Occipital lobe (tissue), 3 donors: ENCODE measurements at places on chromosomes 12 and 14. TPM values are rescaled to one million over a fixed set of nuclear protein-coding genes. Genes with fewer than 3 reads are reported as not detected.

DNA sequence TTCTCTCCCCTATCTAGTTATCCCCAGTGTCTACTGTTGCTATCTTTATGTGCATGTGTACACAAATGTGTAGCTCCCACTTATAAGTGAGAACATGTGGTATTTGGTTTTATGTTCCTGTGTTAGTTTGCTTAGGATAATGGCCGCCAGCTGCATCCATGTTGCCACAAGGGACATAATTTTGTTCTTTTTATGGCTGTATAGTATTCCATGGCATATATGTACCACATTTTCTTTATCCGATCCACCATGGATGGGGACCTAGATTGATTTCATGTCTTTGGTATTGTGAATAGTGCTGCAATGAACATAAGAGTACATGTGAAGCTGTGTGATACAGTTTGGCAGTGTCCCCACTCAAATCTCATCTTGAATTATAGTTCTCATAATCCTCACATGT, 218.1 kb downstream of the KSR2 start:
- DNase-seq, result no peak

ESR2 gene
- total RNA-seq, result 1.4 TPM

CCDC175 gene
- 3.3 TPM for total RNA-seq

SERPINA10 gene
- total RNA-seq, result not detected

GRCh38 chr14:30309405-30309804, 249.6 kb upstream of the G2E3 start:
- no peak for DNase-seq

PRKAB1 gene
- 16.8 TPM for total RNA-seq

- DNase-seq, result no peak
These were observed 228.7 kb upstream of the LRFN5 start for GRCh38 chr14:41377932-41378331.

CEBPE gene
- total RNA-seq, result 0.31 TPM

KRT73 gene
- total RNA-seq, result not detected

LMNTD1 gene
- total RNA-seq, result 1.1 TPM

TDRD9 gene
- 1.2 TPM for total RNA-seq

TBC1D30 gene
- total RNA-seq, result 72.2 TPM

DNA sequence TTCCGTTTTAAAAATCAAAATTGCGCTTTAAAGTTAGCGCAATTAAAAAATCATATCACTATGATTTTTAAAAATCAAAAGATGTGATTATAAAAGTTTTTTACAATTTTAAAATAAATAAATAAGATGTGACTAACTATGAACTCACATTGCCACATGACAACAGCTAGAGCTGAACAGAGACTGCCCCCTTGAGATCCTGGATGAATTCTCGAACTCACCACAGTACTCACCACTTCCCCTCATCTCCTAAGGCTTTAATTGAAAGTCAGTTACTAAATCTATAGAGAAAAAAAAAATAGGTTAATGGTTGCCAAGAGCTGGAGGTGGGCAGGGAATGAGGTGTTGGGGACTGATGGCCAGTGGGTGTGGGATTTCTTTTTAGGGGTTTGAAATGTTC, 384.2 kb downstream of the ZFP36L1 start:
- no peak for DNase-seq

DNA sequence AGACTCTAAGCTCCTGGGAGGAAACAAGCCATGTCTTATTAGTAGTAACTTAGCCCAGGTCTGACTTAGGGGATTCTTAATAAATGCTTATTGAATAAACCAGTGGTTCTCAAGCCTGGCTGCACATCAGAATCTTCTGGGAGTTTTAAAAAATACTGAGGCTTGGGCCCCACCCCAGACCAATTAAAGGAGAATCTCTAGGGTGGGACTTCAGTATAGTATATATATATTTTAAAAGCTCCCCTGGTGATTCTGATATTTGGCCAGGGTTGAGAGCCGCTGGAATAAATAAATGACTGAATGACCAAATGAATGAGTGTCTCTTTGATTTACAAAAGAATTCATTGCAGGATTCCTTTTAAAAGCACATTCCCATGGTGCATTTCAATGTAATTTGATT, 151.5 kb upstream of the GSC start:
- DNase-seq, result no peak

GRCh38 chr14:69999261-69999674, 120.1 kb downstream of the SMOC1 start:
- no peak for DNase-seq

DNA sequence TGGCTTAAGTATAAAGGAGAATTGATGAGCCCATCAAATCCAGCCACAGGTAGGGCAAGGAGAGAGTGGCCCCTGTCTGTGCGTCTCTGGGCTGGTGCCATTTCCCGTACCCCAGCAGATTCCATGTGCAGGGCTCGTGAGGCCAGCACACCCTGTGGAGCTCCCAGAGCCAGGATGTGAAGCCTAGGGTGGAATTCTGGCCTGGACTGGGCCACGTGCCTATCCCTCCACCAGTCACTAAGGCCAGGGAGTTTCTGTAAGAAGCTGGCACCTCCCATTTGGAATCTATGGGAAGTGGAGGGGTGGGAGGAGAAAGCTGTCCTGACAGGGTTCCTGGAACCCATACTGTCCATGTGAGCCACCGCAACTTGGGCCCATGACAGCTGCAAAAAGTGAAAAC, 148.5 kb downstream of the FOXN3 start:
- DNase-seq, result no peak

DNA sequence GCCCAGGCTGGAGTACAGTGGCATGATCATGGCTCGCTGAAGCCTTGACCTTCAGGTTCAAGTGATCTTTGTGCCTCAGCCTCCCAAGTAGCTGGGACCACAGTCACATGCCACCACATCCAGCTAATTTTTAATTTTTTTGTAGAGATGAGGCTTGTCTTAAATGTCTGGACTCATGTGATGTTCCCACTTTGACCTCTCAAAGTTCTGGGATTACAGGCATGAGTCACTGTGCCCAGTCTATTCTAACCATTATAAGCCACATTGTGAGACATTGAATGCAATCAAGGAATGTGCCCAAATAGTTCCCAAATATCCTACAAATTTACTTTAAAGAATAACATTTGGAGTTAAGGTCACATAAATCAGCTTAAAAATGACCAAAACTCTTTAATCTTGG, 130.7 kb upstream of the ARID2 start:
- DNase-seq, result no peak

DNA sequence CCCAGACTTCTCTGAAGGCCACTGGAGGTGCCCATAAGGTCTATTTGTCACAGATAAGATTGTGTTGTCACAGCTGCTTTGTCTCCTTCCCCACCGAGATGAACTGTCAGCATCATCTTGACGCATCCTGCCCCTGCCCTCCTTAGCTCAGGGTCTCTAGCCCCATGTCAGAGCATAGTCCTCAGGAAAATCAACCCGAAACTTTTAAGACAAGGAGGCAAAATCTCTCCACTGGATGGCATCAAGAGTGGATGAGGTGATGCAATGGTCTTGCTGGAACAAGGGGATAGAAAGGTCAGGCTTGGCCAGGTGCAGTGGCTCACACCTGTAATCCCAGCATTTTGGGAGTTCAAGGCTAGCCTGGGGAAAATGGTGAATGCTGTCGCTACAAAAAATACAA, 8.2 kb downstream of the KRT79 start:
- DNase-seq, result no peak

DNA sequence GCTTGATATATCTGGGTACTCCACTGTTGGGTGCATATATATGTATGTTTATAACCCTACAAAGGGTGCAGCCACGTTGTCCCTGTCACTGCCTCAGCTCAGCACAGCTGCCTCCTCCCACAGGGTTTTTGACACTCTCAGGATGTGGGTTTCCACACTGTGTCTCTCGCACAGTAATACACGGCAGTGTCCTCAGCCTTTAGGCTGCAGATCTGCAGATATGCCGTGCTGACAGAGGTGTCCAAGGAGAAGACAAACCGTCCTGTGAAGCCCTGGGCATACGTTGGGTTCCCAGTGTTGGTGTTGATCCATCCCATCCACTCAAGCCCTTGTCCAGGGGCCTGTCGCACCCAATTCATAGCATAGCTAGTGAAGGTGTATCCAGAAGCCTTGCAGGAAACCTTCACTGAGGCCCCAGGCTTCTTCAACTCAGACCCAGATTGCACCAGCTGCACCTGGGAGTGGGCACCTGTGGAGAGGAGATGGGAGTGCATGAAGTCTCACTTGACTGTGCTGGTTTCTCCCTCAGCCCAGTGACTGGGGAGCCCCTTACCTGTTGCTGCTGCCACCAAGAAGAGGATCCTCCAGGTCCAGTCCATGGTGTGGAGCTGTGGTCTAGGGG, 498.7 kb downstream of the TMEM121 start:
- no peak for DNase-seq

- no peak for DNase-seq
These were observed 6.6 kb downstream of the TCL1A start for GRCh38 chr14:95707327-95707726.

DNA sequence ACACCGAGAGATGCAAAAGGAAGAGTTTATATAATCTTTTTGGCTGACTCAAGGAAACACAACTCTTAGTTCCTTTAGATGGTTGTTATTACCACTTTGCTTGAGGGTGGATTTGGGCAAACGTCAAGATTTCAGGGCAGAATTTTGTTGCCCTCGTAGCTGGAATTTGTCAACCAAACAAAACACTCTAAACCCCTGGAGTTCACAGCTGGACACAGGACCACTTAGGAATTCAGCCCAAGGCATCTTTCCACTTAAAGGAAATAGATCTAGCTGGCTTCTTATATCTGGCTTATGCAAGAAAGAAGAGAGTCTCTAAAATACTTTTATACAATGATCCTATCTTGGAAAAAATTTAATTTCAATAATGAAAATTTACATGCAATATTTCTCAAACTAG, 237.8 kb upstream of the LRIG3 start:
- no peak for DNase-seq

KITLG gene
- 90.8 TPM for total RNA-seq
